ENCODE measurements at places on chromosomes 2 and 18. TPM values are rescaled to one million over a fixed set of nuclear protein-coding genes. Genes with fewer than 3 reads are reported as not detected.
A peak's percentile ranks its signal among the peaks of the same experiment; 100 is the strongest.

Gene ERBB4
- 1.4 TPM for total RNA-seq

- DNase-seq: no peak
These were observed 39.5 kb upstream of the FIGN start for GRCh38 chr2:163775304-163775703.

DNA sequence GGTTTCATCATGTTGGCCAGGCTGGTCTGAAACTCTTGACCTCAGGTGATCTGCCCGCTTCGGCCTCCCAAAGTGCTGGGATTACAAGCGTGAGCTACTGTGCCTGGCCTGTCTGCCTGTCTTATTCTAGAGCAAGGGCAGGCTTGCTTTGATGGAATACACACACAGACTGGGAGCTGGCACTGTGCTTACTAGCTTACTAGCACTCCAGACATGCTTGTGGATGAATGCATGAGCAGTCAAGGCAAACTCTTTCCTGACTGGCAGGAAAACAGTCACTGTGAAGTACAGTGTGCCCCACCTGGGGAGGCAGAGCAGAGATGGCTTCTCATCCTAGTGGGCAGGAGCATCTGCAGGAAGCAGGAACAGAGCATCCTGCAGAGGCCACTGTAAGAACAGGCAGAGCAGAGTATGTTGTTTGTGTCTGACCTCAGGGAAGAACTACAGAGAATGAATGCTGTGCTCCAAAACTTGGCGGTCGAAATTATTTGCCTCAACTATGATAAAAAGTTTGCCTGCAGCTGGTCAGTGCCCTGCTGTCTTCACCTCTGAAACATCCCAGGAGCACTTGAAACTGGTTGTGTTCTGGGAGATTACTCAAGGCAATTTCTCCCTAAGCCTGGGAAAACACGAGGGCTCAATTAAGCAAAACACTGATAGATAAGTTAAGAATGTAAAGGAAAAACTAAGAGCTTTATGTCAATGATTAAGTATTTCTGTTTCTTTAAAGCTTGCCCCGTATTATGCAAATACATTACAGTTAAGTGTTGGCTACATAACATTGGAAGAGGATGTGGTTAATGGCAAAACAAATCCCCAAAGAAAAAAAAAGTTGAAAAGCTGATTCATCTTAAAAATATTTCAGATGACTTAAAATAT, 102.4 kb downstream of the VAPA start:
- DNase-seq: peak; percentile 80

DNA sequence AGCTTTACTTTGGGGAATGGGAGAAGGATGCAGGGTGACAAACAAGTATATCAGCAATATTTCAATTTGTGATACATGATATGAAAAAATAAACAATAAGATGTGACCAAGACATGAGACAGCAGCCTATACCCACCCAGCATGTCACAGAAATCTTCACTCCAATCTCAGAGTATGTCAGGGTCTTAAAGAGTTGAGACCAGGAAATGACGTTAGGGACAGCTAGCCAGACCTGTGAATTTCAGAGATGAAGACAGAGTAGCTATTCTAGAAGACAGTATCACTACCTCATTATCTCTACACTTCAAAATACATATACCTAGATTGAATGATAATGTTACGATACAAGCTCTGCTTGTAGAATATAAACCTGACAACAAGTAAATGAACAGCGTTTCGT, 282.8 kb downstream of the ZEB2 start:
- DNase-seq: no peak

GRCh38 chr2:26646986-26647672, 6.0 kb upstream of the CIB4 start:
- DNase-seq: no peak

DNA sequence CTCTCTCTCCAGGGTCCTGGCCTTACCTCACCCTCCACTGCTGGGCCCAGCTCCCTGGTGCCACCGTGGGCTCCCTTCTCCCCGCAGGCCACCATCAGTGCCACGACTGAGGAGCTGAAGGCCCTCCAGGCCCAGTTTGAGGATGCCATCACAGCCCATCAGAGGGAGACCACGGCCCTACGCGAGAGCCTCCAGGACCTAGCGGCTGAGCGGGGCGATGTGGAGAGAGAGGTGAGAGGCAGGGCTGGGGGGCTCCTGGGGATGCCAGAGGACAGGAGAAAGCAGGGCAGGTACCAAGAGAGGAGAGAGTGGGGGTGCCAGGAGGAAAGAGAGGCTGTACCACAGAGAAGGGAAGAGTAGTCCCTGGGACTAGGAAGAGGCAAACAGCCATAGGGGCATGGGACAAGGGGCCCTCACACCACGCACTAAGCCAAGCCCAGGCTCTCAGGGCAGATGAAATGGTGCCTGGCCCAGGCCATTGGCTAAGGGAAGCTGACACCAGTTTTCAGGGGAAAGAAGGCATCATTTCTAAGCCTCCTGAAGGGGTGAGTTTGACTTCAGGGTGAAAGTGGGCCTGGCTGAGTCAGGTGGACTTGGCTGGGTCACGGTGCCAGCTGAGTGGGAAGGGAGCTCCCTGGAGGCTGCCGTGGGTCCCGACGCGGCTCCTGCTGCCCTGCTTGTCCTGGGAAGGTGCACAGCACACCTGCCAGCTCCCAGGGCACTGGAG, 39.0 kb upstream of the SNED1 start:
- DNase-seq: no peak

- peak; percentile 13 for DNase-seq
These were observed 105.1 kb downstream of the DYSF start for GRCh38 chr2:71558300-71559051.

- no peak for DNase-seq
These were observed 213.6 kb upstream of the CELF4 start for GRCh38 chr18:37779220-37779619.

DNA sequence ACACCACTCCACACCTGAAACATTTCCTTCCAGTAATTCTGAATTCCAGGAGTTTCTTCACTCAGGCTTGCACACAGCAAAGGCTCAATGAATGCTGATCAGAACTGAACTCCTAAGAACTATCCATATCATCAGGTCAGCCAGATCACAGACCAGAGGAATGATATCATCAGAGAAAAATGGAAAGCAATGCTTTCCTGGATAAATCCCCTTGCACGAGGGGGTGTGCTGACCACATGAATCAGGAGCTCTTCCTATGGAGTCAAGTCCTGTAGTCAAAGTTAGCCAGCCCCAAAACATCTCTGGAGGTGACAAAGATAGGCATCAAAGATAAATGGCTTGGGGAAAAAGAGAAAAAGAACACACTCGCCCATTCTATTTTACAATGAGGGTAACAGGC, 83.8 kb upstream of the ACVR2A start:
- no peak for DNase-seq

DNA sequence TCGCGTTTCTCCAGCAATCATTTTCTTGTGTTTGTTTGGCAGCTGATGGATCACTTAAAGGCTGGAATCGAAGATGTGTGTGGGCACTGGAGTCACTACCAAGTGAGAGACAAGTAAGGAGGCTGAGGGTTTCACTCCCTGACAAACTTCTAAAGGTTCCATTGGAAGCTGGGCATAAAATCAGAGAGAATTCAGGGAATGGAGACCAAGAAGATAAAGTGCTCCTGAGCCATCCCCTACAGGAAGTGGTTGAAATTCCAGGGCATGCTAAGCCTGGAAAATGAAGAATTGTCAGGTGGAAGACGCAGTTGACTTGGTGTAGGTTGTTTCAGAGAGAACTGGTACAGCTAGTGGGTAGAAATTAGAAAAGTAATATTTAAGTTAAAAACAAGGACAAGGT, 39.1 kb downstream of the SLC9A4 start:
- DNase-seq: no peak

DNA sequence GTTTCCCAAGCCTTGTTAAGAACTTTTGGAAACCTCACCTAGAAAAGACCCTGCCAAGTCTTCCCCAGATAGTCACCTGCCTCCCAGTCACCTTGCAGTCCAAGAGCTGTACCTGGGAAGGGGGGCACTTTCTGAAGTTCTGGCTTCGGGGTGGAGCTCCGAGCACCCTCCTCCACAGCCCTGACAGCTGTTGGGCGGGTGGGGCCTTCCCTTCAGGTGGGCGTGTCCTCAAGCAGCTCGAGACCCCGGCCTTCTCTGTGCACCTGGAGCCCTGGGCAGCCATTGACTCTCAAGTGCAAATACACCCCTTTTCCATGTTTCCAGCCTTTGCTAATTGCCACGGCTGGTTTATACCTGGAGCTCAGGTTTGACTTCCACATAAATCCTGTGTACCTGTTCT, 37.0 kb upstream of the IGFBP5 start:
- DNase-seq: no peak

DNA sequence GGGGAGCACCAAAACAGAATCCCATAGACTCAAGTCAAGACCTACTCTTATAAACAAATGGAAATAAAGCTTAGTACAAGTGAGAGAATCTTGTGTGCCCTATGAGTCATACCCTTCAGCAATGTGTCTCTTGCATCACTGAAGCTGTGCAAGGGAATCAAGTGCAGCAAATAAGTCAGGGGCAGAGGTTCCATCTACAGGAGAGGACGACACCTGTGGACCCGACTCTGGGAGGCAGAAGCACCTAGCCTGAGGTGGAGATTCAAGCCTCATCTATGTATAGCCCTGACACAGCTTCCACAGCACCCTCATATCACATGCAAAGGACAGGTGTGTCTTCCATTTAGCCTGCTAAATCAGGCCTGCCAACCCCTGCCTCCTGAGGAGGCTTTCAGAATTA, 298.2 kb downstream of the CNTNAP5 start:
- peak; percentile 32 for DNase-seq

DNA sequence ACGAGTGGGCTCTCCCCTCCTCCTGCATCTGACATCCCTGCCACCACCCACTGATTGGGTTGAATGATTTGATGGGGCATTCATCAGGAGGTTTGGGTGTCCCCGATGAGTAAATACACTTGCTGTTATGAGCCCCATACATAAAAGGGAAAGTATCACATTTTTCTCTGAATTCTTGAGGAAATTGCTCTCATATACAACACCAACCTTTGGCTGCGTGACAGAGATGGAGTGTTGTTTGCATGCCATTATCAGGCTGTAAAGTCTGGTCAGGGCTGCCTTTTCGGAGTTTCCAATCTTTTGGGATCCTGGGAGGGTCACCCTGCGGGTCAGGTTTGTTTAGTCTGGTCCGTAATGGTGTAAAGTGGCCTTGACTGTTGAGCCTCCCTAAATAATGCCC, 227.9 kb upstream of the SPRED2 start:
- no peak for DNase-seq

DNA sequence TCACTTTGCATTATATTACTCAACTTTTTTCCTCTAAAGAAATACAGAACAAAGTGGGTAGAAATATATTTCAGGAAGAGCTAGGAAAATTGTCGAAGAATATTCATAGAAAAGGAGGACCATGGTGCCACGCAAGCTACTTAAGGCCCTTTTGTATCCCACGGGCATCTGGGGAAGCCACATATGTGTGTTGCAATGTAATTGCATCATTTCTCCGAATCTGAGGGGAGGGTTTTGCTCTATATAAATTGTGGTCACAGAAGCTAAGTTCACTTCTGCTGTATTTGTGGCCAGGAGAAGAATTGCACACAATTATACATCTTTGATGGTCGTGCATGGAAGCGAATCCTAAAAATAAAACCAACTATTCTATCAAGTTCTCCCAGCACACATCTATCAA, 360.3 kb downstream of the IRS1 start:
- no peak for DNase-seq

DNA sequence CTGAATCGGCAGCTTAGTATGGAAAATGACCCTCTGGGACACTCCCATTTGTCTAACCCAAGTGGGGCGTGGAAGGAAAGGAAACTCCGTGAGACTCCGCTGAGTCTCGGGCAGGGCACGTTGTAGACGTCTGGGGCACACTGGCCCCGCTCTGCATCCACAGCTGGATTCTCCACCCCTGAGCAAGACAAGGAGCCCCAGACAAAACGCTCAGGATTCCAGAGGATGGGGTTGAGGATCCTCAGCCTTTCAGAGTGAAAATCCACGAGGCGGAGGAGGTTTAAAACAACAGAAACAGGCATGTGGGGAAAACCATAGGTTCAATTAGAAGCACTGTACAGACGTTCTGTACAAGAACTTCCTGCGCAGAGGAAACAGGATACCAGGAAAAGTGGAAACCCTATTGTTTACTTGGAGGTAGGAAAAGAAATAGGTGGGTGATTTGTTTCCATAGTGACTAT, 124.9 kb upstream of the ZNF236 start:
- DNase-seq: no peak

- no peak for DNase-seq
These were observed 126.3 kb upstream of the OSR1 start for GRCh38 chr2:19484736-19485135.

DNA sequence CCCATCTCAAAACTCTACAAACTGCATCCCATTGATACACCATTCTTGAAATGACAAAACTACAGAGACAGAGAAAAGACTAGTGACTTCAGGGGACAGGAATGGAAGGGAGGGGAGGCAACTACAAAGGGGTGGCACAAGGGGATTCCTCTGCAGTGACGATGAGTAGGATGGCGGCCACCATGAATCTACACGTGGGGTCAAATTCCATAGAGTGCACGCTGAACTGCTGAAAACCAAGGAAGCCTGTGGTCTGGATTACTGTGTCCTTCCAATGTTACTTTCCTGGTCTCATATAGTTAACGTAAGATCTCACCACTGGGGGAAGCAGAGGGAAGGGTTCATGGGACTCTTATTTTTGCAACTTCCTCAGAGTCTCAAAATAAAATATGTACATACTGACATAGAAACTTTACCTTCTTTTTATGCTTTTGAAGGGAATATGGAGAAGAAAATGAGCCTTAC, 23.6 kb downstream of the COX7A2L start:
- DNase-seq: no peak

DNA sequence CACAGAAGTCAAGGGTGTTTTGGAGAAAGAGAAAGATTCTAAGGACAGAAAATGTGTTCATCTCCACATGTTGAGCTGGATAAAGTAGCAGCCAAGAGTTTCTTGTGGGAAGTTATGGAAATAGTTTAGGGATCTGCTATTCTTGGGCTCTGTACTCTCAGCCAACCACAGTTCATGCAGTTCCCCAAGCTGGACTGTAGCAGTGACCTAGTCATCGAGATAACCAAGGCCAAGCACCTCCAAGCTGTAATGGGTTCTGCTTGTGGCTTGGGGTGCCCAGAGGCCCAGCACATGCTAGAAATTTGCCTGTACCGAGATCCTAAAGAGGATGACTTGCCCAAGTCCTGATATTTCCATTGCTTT, 91.9 kb upstream of the RASGRP3 start:
- DNase-seq: no peak

DNA sequence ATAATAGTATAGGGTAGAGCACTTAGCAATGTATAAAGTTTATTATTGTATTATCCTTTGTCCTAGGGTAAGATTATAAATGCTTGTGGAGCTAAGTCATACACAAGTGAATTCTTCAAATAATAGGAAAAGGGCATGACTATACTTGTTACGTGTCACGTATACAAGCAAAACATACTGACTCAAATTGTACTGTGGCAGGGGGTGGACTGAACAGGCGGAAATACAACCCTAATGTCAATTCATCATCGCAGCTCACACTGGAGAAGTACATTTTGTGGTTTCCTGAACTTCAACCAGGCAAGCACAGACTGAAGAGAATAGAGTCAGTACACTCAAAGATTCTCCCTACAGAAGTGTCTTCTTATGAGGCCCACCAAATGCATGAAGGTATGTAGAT, 201.0 kb downstream of the MBD2 start:
- no peak for DNase-seq
